Stimulated activated CD4-positive, alpha-beta T cell treated with anti-CD3 and anti-CD28 coated beads, Interleukin-4, amount 100 ng/mL, for 24 hours (primary cell): ENCODE measurements at places on chromosomes 11 and 22.

GRCh38 chr11:34250732-34251588 is 106.8 kb downstream of the ABTB2 start:
- DNase-seq = peak; percentile 69

GRCh38 chr11:12156301-12157140 is 46.1 kb downstream of the MICAL2 start:
- no peak for DNase-seq

DNA sequence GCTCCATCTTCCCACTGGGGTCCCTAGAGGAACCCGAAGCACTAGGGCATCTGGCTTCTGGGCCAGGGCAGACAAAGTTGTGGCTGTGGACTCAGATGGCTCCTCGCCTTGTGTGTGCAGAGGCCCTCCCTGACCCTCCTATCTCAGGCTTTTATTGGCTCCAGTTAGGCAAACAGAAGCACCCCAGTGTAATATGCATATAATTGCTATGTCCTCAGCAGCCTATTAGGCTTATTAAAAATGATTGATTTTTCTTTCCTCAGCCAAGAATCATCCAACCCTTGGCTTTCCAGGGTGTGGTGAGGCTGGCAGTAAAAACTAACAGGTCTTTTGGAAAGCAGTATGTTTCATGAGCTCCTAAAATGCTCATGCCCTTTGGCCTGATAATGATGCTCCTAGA is 22.3 kb downstream of the UPB1 start:
- no peak for DNase-seq

DNA sequence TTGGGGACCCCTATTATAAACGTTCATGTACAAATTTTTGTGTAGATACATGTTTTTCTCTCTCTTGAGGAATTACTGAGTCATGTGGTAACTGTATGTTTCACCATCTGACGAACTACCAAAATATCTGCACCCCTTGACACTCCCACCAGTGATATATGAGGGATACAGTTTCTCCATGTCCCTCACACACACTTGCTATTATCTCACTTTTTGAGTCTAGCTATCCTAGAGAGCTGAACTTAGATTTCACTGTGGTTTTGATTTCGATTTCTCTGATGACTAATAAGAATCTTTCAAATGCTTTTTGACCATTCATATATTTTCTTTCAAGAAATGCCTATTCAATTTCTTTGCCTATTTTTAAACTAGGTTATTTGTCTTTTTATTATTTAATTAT is 200.2 kb downstream of the PGR start:
- no peak for DNase-seq

DNA sequence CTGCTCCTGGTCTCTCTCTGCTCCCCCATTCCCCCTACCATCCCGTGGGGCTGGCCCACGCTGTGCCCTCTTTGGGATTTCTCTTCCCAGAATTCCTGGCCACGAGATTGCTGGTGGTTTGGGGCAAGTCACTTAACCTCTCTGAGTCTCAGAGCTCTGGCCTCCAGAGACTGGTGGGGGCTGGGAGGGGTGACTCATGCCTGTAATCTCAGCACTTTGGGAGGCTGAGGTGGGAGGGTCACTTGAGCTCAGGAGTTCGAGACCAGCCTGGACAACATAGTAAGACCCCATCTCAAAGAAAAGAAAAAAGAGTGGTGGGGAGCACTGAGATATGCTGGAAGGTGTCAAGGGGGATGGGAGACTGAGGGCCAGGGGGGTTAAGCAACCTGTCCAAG is 18.3 kb downstream of the OTUB1 start:
- DNase-seq = no peak

DNA sequence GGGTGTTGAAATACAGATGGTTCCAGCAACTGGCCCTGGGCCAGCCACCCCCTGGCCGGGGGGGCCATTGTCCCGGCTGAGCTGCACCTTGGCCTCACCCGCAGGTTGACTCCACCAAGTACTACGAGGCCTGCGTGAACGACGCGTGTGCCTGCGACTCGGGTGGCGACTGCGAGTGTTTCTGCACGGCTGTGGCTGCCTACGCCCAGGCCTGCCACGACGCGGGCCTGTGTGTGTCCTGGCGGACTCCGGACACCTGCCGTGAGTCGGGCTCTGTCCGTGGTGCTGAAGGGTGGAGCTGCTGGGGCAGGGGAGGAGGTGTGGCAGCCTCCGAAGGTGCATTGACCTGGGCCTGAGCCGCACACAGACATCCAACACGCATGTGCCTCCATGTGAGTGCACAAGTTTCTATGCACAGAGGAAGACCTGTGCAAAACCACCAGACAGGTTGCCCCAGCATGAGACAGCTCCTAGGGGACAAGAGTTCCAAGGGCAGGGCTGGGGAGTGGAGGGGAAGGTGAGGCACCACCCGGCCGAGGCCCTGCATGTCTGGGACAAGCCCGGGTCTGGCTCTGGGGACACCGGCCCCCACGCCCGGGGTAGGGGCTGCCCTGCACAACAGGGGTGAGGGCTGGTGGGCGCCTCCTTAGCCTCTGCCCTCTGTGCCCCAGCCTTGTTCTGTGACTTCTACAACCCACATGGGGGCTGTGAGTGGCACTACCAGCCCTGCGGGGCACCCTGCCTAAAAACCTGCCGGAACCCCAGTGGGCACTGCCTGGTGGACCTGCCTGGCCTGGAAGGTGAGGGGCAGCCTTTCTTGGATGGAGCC is 16.1 kb downstream of the MUC5B start:
- no peak for DNase-seq
